C1 segment of cervical spinal cord (tissue), 14 donors: ENCODE measurements at places on chromosomes 13 and 19.

GRCh38 chr13:59665732-59666131, 498.0 kb downstream of the DIAPH3 start:
- DNase-seq = no peak

DNA sequence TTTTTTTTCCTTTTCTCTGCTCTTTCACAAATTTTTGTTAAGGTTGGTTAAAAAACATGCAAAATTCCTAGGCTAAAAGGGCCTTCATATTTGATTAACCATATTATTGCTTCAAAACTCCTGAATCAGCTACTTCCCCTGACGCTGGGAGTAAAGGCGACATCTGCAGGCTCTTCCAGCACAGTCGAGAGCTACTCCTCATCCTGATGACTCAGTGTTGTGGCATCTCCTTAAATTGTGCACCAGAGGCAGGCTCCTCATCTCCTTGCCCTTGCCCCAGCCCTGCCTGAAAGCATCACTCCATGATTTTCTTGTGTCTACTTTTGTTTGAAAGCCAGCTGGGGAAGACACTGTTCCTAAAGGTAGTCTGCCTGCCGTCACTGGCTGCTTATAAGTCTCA, 24.5 kb upstream of the SOX1 start:
- DNase-seq = no peak

DNA sequence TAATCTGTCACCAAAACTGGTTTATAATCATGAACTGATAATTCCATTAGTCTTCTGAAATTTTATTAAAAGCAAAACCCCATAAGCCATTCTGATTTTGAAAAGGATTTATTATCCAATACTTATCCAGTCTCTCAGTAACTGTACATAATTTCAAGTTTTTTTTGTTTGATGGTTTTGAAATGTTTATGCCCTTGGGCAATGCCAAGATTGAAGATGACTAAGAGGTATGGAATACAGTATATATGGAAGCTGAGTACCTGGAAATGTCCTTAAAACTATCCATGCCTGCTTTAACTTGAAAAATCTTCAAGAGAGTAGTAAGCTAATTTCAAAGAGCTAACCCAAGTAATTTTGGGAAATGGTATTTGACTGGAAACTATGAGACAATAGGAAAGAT, 1.8 kb upstream of the NEK5 start:
- no peak for DNase-seq

- DNase-seq = no peak
These were observed 1100.7 kb upstream of the PRR20A start for GRCh38 chr13:56039992-56040391.
